ENCODE measurements at places on chromosomes 2 and 18.

- no peak for DNase-seq
These were observed 824.0 kb downstream of the SLC4A3 start for GRCh38 chr2:220451438-220451837.

DNA sequence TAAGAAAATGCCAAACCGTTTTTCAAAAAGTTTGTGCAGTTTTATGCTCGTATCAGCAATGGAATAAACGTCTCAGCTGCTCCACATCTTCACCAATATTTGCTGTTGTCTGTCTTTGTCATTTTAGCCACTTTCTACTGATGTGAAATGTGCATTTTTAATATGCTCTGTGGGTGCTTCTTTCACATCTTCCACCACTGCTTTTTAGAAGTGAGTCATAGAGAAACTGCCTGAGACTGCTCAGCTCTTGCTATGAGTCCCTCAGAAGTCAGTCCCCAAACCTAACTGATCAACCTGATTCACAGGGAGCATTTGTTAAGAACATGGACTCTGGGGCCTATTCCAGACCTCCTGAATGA is 41.0 kb upstream of the EPC2 start:
- DNase-seq: no peak

- no peak for DNase-seq
These were observed 179.8 kb downstream of the LTBP1 start for GRCh38 chr2:33126552-33126951.

- no peak for DNase-seq
These were observed 56.3 kb upstream of the MCFD2 start for GRCh38 chr2:46971929-46972328.

DNA sequence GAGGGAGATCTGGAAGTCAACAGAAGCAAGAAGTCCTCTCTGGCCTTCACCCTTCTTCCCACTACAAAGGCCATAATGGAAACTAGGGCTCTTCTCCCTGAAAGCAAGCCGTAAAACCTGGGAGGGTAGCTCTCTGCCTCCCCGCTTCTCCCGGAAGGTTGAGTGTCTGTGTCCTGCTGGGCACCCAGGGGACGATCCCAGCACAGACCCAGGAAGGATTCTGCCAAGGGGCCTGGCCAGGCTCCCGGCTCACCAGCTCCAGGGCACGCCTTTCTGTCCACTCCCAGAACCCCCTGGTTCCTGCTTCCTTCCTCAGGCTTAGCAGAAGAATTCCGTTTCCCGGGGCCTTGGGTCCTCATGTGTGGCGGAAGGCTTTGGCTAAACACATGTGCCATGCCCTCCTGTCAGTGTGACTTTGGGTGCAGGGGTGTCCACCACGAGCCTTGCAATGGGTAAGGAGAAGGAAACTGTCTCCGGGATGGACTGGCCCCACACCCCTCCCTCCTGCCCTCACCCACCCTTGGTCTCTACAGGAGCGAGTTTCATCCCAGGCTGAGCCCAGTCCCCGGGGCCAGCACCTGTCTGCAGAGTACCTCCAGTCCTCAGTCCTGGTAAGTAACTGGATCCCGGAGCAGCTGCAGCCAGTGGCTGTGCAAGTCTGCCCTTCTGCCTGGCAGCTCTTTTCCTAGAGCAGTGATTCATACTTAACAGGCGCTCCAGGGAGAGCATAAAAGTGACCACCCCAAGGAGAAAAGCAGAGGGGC is 135.8 kb downstream of the TPO start:
- DNase-seq: no peak

DNA sequence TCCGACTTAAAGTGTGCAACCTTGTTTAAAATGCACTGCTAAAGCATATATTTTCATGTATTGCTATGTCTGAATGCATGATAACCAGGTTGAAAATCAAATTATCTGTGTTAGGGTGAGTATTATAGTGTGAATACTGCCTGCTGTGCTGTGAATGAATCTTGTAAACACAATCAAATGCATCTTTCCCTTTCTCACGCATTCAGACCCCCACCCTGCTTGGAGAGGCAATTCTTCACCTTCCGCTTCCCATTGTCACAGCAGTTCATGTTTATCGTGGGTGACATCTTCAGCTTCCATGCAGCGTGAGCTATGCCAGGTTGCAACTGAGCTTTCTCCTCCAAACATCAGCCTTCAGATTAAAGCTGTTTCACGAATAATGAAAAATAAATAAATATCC is 418.0 kb downstream of the MEIS1 start:
- DNase-seq: no peak

GRCh38 chr2:142218471-142218870 is 87.7 kb upstream of the LRP1B start:
- DNase-seq: no peak

GRCh38 chr2:120169020-120169419 is 54.2 kb downstream of the TMEM185B start:
- no peak for DNase-seq

DNA sequence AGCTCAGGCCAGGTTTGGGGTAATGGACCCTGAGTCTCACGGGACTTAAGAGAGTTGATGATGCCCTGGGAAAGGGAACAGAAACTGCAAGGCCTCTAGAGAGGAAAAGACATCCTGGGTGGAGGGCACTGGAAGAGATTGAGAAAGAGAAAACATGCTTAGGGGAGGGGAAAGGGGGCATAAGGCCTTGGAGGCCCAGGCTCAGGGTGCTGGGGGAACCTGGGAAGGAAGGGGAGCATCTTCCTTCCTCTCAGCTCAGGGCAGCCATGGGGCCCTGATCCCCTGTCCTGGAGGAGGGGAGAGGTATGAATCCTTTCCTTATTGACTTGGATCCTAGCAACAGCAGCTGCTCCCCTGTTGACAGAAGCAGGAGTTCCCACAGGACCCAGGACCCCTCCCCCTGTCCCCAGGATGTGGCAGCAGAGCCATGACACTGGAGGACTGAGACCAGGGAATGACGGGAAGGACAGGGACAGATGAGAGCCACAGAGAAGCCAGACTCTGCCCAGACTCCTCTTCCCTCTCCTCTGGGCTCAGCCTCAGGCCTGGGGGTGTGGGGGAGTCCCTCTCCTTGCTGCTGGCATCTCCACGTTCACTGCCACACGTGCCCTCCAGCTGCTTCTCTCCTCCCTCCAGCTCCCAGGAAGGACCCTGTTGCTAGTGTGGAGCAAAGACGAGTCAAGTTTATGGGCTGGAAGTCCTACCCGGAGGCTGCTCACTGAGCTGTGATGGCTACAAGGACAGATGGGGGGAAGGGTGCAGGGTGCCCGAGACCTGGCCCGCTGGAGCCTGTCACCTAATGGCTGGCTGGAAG is 815 bp downstream of the GPBAR1 start:
- no peak for DNase-seq

DNA sequence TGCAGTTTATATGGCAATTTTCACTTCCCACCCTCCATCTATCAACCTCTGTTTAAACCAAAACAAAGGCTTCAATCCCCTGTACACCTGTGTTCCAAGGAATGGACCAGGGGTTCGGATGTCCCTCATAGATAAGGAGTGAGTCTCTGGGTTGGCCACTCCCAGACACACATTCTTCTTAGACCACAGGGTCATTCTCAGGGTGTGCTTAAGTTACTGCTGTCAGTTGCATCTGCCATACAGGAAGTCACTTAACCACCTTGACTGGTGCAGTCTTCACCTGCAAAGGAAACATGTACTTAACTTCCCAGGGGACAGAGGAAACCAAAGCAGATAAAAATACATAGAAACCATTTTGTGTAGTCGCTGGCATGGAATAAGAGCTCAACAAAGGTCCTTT is 151.0 kb upstream of the NDUFV2 start:
- no peak for DNase-seq

DNA sequence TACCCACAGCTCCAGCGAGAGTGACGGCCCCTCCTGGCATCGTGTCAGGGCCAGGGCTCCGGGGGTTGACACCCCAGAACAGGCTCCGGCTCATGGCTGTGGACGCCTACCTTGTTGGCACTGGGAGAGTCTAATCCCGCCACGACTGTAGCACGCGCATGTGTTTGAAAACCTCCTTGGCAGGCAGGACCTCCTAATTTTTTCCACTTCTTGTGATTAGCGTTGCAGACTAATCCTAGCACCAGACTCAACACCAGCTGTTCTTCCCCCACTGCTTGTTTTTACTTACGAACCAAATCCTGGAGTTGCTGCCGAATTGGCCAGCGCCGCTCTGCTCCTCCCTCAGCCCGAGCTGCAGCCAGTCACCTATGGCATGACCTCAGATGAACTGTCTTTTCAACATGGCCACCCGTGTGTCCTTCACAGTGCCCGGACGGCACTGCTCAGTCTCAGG is 110.7 kb downstream of the KLHL29 start:
- DNase-seq: no peak

DNA sequence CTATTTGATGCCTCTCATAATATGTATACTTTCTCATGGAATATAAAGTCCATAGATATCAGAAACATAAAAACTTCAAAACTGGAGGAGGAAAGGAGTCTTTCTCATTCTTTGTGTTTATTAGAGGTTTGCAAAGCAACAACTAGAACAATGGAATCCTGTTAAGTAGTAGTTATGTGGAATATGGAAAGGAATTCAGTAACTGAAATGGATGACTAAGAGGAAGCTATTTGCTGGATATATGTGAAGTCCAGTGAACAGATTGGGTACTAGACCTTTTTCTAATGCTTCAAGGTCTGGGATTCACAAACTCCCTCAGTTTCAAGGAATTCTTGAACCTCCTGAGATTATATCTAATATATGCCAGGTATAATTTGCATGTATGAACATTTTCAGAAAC is 353.6 kb upstream of the FANCL start:
- no peak for DNase-seq

GRCh38 chr2:240922982-240923537 is 16.9 kb downstream of the CROCC2 start:
- no peak for DNase-seq

DNA sequence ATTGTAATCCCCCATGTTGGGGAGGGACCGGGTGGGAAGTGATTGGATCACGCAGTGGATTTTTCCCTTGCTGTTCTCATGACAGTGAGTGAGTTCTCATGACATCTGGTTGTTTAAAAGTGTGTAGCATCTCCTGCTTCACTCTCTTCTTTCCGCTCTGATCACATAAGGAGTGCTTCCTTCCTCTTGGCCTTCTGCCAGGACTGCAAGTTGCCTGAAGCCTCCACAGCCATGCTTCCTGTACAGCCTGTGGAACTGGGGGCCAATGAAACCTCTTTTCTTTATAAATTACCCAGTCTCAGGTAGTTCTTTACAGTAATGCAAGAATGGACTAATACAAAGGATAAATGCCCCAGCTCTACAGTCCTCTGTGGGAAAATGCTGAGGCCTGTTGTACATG is 437.5 kb upstream of the NXPH2 start:
- no peak for DNase-seq

GRCh38 chr2:138950486-138950885 is 170.3 kb upstream of the NXPH2 start:
- no peak for DNase-seq

DNA sequence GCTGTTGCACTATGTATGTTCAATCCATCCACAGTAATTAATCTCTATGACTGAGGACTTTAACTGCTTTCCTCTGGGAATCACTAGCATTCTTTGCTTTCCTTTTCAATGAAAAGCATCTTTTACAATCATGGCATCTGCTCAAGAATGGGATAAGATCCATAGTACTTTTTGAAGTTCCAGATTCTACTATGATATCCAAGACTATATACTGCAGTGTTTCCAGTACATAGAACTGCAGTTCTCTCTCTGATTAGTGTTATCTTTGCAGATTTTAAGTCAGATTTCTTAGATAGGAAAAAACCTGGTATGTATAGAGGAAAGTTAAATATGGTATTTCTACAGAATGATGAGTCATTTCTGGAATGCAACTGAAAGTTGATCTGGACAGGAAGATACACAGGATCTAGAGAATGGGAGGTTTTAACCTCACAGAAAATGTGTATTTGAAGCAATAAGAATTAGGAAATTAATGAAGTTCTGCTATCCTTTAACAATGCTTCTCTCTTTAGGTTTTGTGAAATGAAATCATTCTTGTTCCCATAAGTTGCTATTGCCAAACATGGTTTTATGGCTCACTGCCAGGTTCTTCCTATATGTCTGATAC is 670.7 kb downstream of the ERBB4 start:
- DNase-seq: no peak

DNA sequence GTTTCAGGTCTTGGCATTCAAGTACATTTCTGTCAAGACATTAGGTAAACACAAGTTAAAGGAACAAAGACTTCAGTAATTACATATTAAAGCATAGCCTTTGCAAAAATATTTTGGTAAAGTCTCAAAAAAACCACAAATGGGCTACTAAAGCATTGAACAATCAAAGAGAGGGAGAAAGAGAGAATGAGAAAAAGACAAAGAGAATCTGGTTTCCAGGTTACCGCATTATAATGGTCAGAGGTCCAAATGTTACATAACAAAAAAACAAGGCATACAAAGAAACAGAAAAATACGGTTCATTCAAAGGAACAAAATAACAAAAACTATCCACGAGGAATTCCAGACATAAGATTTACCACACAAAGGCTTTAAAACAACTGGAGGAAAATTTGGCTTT is 327.9 kb downstream of the AKAIN1 start:
- DNase-seq: no peak

- DNase-seq: no peak
These were observed 13.0 kb upstream of the ALLC start for GRCh38 chr2:3644891-3645605.

GRCh38 chr2:180279581-180279980 is 272.5 kb upstream of the CWC22 start:
- no peak for DNase-seq

DNA sequence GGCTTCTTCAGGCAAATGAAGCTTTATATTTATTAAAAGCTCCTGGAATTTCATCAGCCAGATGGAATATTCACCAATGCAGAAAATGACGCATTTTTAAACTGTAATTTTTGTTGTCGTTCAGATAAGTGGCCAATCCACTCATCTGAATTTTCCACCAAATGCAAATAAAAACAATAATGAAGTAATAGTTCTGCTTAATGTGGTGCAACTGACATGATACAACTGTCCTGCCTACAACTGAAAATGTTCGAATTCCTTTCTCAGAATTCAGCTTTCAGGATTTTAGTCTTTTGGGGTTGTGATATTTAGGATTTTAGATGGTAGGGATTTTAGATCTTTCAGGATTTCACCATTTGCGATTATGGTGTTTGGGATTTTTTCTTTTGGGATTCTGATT is 27.1 kb upstream of the PUM2 start:
- no peak for DNase-seq

DNA sequence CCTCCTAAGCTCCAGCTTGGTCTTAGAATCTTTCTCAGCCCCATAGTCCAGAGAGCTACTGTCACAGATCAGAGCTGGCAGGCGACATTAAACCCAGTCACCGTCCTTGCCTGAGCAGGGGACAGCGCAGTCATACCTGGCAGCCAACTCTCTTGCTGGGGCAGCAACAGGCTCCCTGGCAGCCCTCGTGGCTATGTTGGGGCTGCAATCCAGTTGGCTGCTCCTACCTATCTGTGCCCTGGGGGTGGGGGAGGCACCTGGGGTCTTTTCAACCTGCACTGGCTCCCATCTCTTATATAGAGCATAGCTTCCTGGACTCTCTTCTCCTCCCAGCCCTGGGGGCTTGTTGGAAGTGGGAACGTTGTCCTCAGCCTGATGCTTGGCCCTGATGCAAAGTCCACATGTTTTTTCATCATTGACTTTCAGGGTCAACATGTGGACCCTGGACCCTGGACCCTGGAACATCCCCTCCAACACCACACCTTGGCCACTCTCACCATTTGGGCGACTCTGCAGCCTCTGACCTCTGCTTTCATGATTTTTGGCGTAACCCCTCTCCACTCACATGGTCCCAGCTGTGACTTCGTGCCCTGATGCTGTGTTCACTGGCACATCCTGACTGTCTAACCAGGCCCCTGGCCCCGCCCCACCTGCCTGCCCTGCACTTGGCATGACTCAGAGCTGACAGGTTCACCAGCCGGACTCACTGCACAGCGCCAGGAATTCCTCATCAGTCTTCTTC is 45.6 kb downstream of the ATOH8 start:
- no peak for DNase-seq
